NCI-H2029 (cell line): ENCODE measurements at places on chromosomes 16 and 17.

GRCh38 chr16:84868829-84869472 is 49.2 kb downstream of the CRISPLD2 start:
- DNase-seq = no peak

GRCh38 chr16:1983544-1984346 is at the start of gene GFER:
Gene GFER (plus strand): TSS chr16:1984193. CDS start chr16:1984219, 26 bp downstream.
- peak; percentile 72 for DNase-seq

DNA sequence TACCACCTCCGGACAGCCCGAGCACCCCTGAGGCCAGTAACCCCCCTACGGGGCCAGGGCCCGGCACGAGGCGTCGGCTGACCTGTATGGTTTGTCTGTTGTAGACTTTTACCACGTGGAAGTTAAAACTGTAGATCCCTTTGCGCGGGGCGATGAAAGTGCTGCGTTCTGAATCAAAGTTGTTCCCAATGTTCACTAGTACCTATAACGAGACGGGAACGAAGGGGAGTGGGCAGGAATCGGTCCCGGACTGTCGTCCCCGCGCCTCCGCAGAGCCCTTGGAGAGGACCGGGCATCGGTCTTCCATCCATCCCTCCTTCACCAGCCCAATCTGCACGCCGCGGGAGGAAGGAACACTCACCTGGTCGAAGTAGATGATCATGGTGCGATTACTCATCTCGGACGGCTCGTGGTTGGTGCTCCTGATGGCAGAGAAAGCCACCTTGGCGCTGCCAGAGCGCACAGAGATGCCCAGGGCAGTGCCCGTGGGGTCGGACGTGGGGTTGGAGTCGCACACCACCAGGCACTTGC is 732 bp downstream of the CBLN1 start:
- no peak for DNase-seq

DNA sequence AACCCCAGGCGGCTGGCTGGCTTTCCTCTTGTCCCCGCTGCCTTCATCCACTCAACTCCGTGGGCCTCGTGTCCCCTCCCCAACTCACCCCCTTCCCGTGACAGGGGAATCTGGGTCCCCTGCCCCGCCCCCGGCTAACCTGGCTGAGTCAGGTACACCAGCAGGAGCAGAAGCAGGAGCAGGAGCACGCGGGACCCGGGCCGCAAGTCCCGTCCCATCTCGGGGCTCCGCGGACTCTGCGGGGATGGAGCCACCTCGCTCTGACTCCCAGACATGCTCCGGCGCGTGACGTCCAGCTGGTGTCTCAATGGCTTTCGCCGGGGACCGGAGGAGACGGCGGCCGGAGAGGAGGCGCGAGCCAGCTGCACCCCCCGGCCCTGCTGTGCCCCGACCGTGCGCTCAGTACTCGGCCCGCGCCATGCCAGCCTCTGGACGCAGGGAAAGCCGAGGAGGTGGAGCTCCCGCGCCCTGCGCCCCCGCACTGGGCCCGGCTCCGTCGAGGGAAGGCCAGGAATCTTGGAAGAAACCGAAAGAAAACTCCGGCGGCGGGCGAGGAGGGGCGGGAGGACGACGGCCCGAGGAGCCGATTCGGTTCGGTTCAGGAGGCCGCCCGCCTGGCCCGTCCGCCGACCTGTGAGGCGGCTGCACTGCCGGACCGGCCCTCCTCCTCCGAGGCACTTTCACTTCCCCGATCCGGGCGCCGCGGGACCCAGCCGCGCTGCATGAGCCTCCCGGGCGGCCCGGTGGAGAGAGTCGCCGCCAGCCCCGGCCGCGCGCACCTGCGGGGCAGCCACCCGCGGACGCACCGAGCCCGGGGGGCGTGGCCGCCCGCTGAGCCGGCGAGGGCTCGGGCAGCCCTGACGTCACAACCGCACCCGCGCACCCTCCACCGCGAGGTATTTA is at the start of the genes CXCL16 and ZMYND15:
TSS of gene CXCL16 (minus strand) at position 807 of the 903 bp plus-strand sequence. CDS start at position 218, 589 bp downstream.
TSS of gene ZMYND15 (plus strand) at position 712 of the 903 bp plus-strand sequence. CDS start 716 bp downstream, outside the sequence.
- DNase-seq = no peak

DNA sequence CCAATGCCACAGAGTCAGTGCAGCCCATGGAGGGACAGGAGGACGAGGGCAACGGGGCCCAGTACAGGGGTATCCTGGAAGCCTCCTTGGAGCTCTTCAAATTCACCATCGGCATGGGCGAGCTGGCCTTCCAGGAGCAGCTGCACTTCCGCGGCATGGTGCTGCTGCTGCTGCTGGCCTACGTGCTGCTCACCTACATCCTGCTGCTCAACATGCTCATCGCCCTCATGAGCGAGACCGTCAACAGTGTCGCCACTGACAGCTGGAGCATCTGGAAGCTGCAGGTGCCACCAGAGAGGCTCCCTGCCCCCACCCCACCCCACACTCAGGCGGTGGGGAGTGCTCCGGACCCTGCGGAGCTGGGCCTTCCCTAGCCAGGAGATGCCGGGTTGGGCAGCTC is 16.6 kb downstream of the TRPV2 start:
- no peak for DNase-seq

- DNase-seq = no peak
Measured at GRCh38 chr16:8867932-8868415, 832 bp downstream of the CARHSP1 start.

- DNase-seq = no peak
Measured at GRCh38 chr16:26453215-26453614, 613.5 kb upstream of the C16orf82 start.

DNA sequence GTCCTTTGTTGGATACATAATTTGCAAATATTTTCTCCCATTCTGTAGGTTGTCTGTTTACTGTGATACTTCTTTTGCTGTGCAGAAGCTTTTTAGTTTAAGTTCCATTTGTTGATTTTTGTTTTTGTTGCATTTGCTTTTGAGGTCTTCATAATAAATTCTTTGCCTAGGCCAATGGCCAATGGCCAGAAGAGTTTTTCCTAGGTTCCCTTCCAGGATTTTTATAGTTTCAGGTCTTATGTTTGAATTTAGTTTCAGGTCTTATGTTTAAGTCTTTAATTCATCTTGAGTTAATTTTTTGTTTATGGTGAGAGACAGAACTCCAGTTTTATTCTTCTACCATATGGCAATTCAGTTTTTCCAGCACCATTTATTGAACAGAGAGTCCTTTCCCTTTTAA is 90.1 kb upstream of the GOT2 start:
- no peak for DNase-seq
